ENCODE measurements at places on chromosomes 5 and 9.

- DNase-seq: no peak
These were observed 1.5 kb upstream of the STC2 start for GRCh38 chr5:173329491-173330337.

GRCh38 chr5:136001466-136001981, 27.3 kb upstream of the TGFBI start:
- peak; percentile 87 for DNase-seq

- no peak for DNase-seq
These were observed 35.7 kb upstream of the ORM1 start for GRCh38 chr9:114287001-114287762.

GRCh38 chr5:127006744-127007143, 23.6 kb downstream of the MARCHF3 start:
- DNase-seq: no peak

GRCh38 chr9:124197177-124198095, 60.3 kb upstream of the NEK6 start:
- no peak for DNase-seq

Measured in AG09309 (cell line).